ENCODE measurements at places on chromosomes 1 and 21. TPM values are rescaled to one million over a fixed set of nuclear protein-coding genes. Genes with fewer than 3 reads are reported as not detected.
A peak's percentile ranks its signal among the peaks of the same experiment; 100 is the strongest.

GRCh38 chr1:42889264-42889663 lies 42.9 kb downstream of the ZNF691 start:
- no peak for DNase-seq
- H3K4me3 ChIP-seq: no peak overlapping the region
- H3K27me3 ChIP-seq: peaks cover 6% of the 10 kb centered on the region

GRCh38 chr1:184531296-184531695 lies 144.5 kb downstream of the C1orf21 start:
- no peaks in the 10 kb centered on the region for H3K36me3 ChIP-seq
- DNase-seq: peak; percentile 8
- peaks cover 10% of the 10 kb centered on the region for H3K4me1 ChIP-seq
- H3K4me3 ChIP-seq: no peak overlapping the region

GRCh38 chr1:37946703-37947360 lies at the start of gene INPP5B:
Gene INPP5B, minus strand, starts transcription at chr1:37947053. Its CDS starts 745 bp downstream, at chr1:37946308.
- H3K36me3 ChIP-seq: 0 out of 2 replicates have a peak, but pooled peaks cover 4% of the 10 kb centered on the region
- H3K27ac ChIP-seq: peak within 1 kb of the TSS; percentile 97
- peak within 1 kb of the TSS; percentile 91 for H3K4me3 ChIP-seq

GRCh38 chr1:183792300-183792699 lies 12.6 kb upstream of the RGL1 start:
- no peaks in the 10 kb centered on the region for H3K27me3 ChIP-seq
- DNase-seq: no peak
- H3K36me3 ChIP-seq: no peaks in the 10 kb centered on the region
- no peak overlapping the region for H3K27ac ChIP-seq
- no peaks in the 10 kb centered on the region for H3K4me1 ChIP-seq

DNA sequence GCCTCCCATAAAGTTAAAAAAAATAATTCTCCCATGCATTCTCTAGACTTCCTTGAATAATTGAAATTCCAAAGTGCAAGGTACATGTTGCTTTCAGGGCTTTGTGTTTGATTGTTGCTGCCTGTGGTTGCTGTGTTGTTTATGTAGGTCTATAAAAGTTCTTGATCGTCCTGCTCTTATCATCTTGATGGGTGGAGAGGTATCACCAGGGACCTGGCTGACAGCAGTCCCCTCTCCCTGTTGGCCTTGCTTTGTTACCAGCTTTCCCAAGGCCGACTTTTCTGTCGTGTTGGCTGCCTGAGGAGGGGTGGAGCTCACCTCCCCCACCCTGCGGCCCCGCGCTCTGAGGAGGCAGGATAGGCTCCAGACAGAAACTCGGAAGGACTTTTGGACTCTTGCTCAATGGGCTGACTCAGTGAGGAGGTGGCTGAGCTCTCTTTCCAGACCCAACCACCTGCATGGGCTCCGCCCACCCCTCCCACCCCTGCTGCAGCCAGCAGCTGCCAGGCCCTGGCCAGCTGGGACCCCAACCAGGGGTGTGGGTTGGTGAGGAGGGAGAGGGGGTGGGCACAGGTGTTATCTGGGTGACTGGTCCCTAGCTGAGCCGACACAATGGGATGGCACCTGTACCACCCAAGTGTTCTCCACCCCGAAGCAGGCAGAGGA lies 2.0 kb downstream of the INAVA start:
- no peak overlapping the region for H3K27ac ChIP-seq
- no peaks in the 10 kb centered on the region for H3K36me3 ChIP-seq
- peaks cover 36% of the 10 kb centered on the region for H3K27me3 ChIP-seq
- no peaks in the 10 kb centered on the region for H3K4me1 ChIP-seq
- no peak for DNase-seq

DNA sequence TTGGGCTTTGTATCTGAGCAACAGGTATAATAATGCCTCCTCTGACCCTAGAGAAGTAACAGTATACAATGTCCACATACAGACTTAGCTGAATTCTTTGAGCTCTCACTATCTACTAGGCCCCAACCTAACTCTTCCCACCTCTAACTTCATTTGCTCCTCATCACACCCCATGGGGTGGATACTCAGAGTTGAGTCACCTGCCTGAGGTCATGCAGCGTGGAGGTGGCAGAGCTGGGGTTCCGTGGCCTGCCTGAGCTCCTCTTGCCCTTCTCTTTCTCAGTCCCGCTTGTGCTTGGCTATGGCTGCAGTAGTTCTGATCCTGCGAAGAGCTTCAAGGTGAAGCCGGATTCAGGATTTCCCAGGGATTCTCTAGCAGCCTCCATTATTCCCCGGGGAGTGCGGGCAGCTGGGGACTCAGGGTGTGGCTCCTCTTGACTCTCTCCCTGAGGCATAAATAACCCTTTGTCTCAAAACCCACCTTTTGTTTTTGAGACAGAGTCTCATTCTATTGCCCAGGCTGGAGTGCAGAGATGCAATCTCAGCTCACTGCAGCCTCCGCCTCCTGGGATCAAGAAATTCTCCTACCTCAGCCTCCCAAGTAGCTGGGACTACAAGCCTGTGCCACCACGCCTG lies 29.9 kb upstream of the ACTL8 start:
- no peaks in the 10 kb centered on the region for H3K27me3 ChIP-seq
- H3K4me3 ChIP-seq: no peak overlapping the region
- H3K27ac ChIP-seq: no peak overlapping the region
- DNase-seq: peak; percentile 49
- H3K4me1 ChIP-seq: no peaks in the 10 kb centered on the region

GRCh38 chr1:56868761-56869160 lies 14.2 kb downstream of the C8A start:
- H3K36me3 ChIP-seq: no peaks in the 10 kb centered on the region
- H3K4me1 ChIP-seq: peaks cover 45% of the 10 kb centered on the region
- peak; percentile 78 for DNase-seq
- peak overlapping the region; percentile 15 for H3K27ac ChIP-seq
- H3K27me3 ChIP-seq: no peaks in the 10 kb centered on the region
- peak overlapping the region; percentile 25 for H3K4me3 ChIP-seq

- no peak overlapping the region for H3K4me3 ChIP-seq
- H3K27me3 ChIP-seq: no peaks in the 10 kb centered on the region
- H3K27ac ChIP-seq: no peak overlapping the region
- no peaks in the 10 kb centered on the region for H3K36me3 ChIP-seq
- H3K4me1 ChIP-seq: peaks cover 56% of the 10 kb centered on the region
- DNase-seq: no peak
Measured at GRCh38 chr1:25698252-25698651, 81.7 kb downstream of the MAN1C1 start.

DNA sequence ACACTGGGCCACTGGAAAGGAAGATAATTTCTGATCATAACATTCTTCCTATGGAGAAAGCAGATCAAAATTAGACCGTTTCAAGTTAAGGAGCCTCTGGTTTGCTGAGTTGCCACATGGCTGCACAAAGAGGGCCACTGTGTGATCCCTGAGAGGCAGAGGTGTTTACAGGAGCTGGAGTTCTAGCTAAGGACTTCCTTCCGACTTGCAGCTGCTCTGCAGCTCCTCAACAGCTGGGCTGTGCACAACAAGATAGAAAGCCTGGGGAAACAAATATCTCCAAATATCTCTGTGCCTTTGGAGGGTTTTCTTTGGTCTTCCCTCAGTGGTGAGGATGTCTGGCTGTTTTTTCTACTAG lies 26.8 kb downstream of the GADD45A start:
- no peaks in the 10 kb centered on the region for H3K27me3 ChIP-seq
- H3K36me3 ChIP-seq: no peaks in the 10 kb centered on the region

- H3K27me3 ChIP-seq: no peaks in the 10 kb centered on the region
- no peak overlapping the region for H3K27ac ChIP-seq
- no peak for DNase-seq
- H3K4me1 ChIP-seq: no peaks in the 10 kb centered on the region
Measured at GRCh38 chr1:60745484-60745883, 336.9 kb upstream of the NFIA start.

- H3K27me3 ChIP-seq: peaks cover 97% of the 10 kb centered on the region
- DNase-seq: no peak
- no peak overlapping the region for H3K27ac ChIP-seq
Measured at GRCh38 chr21:36709868-36710728, 11.2 kb downstream of the SIM2 start.

The CD1E gene
- not detected for polyA plus RNA-seq

The THEM5 gene
- polyA plus RNA-seq: not detected

The GRHL3 gene
- polyA plus RNA-seq: not detected

The DIO1 gene
- polyA plus RNA-seq: not detected

The TMEM240 gene
- polyA plus RNA-seq: 0.44 TPM

The FCGR3B gene
- not detected for polyA plus RNA-seq

The PLA2G2D gene
- polyA plus RNA-seq: not detected

The SIM2 gene
- 0.14 TPM for polyA plus RNA-seq

The CLCA4 gene
- not detected for polyA plus RNA-seq

The IFI44 gene
- 1.3 TPM for polyA plus RNA-seq
